ENCODE measurements at places on chromosomes 5 and 9. TPM values are rescaled to one million over a fixed set of nuclear protein-coding genes. Genes with fewer than 3 reads are reported as not detected.

Gene LRRTM2
- total RNA-seq, result 0.26 TPM

GRCh38 chr9:80061940-80062339 lies 490.2 kb downstream of the TLE4 start:
- DNase-seq, result no peak

DNA sequence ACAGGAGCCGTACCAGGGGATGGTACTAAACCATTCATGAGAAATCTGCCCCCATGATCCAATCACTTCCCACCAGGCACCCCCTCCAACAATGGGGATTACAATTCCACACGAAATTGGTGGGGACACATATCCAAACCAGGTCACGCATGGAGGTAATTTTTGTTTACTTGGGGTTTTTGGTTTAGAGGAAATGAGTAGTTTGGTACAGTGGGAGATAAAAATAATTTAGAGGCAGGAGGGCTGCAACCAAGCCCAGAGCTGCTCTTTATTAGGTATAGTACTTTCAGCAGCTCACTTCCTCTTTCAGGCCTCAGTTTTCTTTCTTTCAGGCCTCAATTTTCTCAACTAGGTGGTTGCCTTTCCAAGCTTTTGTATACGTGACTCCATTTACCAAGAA lies 23.2 kb downstream of the PRUNE2 start:
- DNase-seq, result no peak

DNA sequence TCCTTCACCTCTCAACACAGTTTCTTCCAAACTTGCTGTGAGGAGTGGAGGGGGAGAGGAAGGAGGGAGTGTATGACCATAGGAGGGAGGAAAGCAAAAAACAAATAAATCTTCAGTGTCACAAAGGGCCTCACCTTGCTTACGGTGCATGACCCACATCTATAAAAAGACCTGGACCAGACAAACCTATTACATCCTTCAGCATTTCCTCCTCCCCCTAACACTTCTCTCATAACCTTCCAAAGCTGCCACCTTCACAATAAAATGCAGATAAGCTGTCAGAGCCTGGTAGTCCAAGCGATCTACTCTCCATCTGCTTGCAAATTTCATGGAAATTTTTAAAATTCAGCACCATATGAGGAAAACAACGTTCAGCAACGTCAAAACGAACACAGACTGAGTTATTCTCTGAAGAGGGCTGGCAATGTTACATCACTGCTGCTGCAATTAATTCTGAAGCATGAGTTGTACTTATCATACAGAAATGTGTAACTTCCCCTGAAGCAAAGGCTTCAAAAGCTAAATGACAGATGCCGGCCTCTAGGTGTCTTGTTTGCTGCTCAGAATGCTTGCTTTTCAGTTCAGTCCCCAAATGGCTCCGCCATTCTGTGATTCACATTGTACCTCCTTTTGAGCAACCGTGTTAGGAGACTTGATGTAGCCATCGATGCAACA lies 62.9 kb downstream of the EFNA5 start:
- DNase-seq, result no peak

- DNase-seq, result no peak
Observed at GRCh38 chr5:62701036-62701435, 122.4 kb downstream of the LRRC70 start.

DNA sequence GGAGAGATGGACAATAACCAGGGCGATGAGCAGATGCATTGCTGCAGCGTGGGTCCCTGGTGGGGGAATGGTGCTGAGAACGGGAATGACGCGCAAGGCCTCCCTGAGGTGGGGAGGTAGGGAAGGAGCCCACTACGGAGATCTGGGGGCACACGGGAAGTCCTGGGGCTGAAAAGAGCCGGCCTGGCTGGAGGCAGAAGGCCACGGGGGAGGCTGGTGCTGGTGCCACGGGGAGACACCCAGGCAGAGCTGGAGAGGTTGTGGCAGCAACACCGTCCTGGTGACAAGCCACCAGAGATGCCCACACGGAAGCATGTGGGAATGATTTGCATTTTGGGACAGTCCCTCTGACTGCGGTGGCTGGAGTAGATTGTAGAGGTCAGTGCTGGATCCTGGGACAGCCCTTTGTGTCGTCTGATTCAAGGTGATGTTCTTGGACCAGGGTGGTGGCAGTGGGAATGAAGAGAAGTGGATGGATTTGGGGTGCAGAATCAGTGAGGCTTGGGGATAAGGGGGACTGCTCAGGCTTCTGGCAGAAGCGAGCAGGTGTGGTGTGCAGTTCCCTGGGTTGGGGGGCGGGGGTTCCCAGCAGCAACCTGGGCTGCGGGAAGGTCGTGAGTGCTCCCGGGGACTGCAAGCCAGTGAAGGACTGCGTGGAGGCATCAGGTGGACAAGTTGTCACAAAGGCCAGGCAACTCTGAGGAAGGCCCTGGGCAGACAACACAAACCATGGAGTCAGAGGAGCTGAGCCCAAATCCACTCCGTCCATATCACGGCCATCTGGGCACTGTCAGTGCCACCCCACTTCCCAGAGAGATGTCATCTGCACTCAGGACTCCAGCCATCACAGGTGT lies 25.2 kb upstream of the CNOT6 start:
- no peak for DNase-seq

Gene CDH6
- total RNA-seq, result not detected

- DNase-seq, result peak; percentile 50
Observed at GRCh38 chr5:75668977-75669689, 48.1 kb downstream of the POC5 start.

DNA sequence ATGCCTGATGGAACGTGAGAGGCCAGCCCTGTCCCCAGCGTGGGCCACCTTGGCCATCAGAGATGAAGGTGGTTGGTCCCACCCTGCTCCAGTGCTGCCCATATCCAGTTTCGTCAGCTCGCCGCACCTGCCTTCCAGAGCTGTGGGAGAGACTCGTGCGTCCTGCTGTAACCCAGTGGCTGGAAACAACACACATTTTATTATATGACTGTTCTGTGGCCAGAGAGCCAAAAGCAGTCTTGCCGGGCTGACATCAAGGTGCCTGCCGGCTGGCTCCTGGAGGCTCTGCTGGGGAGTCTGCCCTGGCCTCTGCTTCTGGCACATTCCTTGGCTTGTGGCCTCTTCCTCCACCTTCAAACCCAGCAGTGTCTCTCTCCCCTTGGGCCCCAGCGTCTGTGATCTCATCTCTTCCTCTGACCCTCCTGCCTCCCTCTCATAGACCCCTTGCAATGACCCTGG lies 94.7 kb downstream of the RXRA start:
- no peak for DNase-seq

Gene ADAMTS12
- total RNA-seq, result not detected

Gene PCDHGB2
- 0.88 TPM for total RNA-seq
